ENCODE measurements at places on chromosomes 3 and 15.

DNA sequence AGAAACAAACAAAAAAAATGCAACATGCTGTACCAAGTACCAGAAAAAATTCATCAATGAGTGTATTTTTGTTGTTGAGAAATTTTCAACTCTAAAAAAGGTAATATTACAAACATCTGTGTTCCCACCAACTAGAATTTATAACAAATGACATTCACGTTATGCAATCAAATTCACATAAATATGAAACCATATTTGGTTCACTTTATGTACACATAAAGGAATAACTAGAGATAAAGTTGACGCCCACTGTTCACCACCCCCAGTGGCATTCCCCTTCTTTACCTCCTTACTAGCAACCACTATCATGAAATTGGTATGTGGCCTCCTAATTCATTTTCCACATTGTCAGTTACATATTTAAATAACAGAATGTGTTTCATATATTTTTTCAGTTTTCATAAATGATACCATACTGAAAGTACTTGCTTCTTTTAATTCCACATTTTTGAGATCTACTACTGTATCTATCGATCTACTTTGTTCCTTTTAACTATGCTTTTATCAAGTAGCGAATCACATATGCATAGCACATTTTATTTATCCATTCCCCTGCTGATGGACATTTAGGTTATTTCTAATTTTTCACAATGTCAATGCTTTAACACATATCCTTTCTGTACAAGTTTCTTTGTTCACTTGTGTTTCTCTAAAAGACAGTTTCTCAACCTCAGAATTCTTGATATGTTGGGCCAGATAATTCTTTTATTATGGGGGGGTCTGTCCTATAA, 34.5 kb downstream of the TBC1D5 start:
- DNase-seq: no peak

DNA sequence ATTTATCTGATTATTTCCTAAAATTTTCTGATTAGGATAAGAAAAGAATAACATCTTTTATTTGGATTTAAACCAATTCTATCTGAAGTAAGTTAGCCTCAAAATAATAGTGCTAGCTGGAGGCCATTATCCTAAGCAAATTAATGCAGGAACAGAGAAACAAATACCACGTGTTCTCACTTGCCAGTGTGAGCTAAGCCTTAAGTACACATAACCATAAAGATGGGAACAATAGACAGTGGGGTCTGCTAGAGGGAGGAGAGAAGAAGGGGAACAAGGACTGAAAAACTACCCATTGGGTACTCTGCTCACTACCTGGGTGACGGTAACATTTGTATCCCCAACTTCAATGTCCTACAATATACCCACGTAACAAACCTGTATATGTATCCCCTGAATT, 31.3 kb upstream of the LYSMD4 start:
- DNase-seq: no peak

DNA sequence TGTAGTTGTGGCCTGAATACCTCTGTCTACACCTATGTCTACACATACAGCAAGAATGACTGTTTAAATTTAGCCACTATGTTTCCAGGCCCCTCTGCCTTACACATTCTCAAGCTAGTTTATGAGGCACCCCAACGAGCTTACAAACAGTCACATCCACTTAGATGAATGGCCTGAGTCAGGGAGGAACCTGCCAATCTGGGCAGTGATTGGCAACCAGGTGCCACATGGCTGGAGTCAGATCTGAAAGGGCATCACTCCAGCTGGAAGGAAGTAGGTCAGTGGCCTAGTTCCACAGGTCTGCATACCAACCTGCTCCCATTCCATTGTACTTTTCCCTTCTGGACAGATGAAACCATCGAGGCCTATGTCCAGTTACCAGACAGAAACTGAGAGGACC, 136.3 kb downstream of the FOXP1 start:
- DNase-seq: no peak

DNA sequence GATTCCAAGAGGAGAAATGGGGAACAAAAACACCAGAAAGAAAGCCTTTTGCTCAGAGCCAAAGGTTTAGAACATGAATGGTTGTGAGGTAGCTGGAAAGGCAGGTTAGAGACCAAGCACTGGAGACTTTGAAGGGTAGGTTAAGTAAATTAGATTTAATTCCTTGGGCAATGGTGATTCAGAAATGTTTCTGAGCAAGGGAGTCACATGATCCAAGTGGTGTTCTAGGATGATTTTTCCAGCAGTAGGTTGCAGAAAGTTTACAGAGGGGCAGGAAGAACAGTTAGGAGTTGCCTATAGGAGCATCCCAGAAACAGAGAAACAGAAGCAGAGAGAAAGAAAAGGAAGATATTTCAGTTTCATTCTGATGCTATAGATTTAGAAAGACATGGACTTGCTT, 139.8 kb downstream of the WDR76 start:
- no peak for DNase-seq

GRCh38 chr15:28922707-28923012, 36.9 kb downstream of the APBA2 start:
- DNase-seq: no peak

DNA sequence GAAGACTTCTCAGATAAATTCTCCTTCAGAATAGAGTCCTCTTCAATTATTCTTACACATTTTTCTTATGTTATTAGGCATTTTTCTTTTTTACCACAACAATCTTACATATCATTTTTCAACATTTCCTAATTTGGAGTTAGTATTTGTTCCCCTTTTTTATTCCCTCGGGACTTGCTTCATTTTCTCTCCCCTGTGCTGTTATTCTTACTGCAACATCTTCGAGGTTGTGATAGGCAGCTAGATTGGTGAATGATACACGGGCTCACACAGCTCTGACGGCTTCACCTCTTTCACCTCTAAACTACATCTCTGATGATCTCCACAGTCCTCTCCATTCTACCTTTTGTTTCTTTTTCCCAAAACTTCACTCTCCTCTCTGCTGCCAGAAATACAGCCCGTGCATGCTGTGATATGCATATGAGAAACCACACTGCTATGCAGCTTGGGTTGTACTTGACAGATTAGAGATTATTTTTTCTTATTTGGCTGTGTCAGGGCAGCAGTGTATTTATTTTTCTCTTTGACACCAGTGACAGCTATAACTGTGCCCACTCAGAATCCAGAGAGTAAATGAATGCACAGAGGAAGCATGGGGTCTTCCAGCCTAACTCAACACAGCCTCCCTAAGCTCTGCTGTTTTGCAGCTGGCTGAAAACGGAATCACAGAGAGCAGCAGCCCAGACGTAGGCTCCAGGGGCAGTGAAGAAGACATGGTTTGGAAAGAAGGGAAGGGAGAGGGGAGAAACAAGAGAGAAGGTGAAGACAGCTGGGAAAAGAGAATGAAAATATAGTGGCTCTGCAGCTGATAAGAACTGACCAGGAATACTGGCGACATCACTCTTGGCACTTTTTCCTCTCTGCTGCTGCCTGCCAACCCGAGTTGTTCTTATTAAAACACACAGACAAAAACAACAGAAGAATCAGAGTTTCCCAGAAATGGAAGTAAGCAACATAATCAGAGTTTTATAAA, 61.8 kb downstream of the SLC9A9 start:
- DNase-seq: no peak

GRCh38 chr3:155995525-155996370, 124.6 kb upstream of the KCNAB1 start:
- DNase-seq: no peak

DNA sequence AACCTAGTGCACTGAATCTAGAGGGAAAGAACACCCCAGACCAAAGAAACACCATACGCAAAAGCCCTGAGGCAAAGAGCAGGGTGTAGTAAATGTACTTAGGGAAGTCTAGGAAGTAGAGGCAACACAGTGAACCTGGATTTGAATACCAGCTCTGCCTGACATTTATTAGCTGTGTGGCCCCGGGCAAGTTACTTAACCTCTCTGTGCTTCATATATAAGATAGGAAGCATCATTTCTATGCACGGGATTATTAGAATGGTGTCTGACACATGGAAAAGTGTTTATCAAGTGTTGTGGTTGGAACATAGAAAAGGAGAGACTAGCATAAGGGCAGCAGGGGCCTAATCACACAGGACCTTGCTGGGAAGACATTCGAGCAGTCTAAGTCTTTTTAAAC, 132.2 kb downstream of the ERC2 start:
- no peak for DNase-seq

DNA sequence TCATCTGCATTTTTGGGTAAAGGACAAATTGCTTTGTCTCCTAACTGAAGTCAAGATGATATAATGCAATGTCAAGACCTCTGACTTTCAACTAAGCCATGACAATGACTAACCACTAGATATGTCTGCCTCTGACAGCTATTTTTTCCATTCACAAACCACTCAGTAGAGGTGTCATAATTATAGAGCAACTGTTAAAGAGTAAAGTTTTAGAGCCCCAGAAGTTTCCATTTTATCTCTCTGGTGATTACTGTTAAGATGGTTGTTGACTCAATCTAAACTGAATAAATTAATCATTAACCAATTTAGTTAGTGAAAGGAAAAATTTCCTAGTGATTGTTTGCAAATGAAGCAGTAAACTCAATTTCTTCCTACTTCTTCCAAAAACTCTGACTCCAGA, 779.9 kb downstream of the GRM7 start:
- DNase-seq: no peak

DNA sequence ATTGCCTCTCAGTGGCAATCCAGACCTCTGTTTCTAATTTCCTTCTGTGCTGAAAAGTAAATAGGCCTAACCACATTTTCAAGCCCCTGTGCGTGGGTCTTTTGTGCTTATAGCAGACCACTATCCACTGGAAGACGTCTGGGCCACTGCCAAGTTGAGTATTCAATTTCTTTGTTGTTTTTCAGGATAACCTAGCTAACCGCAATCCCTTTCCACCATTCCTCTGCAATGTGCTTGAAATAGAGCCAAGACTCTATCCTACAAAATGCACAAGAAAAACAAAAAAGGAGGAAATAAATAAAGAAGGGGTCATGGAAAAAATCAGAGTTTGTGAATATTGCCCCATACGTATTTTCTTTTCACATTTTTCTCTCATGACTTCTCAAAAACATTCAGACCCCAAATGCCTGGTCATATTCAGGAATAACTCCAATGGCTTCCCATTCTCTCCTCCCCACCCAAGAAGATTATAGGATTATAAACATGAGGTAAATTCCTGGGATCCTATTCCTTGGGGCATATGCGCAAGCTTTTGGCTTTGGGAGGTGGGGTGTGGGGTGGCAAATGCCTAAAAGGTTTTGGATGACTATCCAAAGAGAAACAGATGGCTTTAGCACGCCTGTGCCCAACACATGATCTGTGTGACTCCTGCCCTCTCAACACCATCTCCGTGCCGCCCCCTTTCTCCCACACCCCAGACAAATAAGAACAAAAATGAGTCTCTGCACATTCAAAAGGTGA, 217.9 kb upstream of the THBS1 start:
- no peak for DNase-seq

DNA sequence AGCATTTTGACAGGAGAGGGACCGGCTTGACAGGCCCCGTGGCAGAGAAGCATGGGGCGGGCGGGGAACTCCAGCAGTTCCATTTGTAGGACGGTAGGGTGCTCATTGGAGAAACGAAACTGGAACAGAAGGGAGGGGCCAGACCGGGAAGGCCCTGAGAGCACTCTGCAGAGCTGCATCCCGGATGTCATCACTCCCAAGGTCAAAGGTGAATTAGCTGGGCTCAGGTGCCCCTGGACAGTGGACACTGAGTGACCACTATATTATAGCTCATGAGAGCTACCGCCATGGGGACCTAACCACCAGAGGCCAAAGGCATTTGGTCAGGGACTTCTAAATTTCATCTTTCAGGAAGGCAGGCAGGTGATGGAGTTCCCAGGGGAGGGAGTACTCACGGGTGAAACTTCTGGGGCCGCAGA, 7.3 kb downstream of the CSRNP1 start:
- DNase-seq: no peak

DNA sequence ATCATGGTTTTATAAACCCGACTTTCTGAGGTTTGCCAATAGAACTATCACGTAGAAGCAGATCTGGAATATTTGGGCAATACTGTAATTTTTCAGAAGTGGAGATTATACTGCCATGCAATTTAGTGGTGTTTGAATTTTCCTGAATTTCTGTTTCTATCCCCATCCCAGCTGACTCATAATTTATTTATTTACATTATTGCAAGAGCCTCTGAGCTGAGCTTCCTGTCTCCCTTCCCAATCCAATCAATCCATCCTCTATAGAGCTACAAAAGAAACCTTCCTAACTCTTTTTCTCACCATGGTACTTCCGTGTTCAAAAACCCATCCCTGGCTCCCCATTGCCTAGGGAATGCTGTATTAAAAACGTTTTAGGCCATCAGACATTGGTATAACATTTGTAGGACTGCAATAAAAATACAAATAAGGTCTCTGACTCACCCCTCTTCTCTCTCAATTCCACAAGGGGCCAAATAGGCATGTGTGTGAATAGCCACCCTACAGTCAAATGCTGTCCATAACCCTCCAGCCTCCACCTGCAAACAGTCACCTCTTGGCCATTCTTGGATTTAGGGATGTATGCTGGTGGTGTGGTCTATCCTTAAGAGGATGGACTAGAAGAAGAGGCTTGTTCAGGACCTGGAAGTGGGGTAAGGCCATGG, 190.7 kb downstream of the CD47 start:
- DNase-seq: no peak

- no peak for DNase-seq
Observed at GRCh38 chr15:51049081-51049480, 45.6 kb downstream of the TNFAIP8L3 start.

DNA sequence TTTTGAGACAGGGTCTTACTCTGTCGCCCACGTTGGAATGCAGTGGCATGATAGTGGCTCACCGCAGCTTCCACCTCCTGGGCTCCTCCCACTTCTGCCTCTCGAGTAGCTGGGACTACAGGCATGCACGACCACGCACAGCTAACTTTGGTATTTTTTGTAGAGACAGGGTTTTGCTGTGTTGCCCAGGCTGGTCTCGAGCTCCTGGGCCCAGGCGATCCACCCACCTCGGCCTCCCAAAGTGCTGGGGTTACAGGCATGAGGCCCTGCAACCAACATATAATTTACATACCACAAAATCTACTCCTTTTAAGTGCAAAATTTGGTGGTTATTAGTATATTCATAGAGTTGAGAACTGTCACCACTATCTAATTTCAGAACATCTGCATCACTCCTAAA, 31.7 kb downstream of the CCDC14 start:
- no peak for DNase-seq

Data from NCI-H1048 (cell line).